ENCODE measurements at places on chromosomes 7 and 10.

DNA sequence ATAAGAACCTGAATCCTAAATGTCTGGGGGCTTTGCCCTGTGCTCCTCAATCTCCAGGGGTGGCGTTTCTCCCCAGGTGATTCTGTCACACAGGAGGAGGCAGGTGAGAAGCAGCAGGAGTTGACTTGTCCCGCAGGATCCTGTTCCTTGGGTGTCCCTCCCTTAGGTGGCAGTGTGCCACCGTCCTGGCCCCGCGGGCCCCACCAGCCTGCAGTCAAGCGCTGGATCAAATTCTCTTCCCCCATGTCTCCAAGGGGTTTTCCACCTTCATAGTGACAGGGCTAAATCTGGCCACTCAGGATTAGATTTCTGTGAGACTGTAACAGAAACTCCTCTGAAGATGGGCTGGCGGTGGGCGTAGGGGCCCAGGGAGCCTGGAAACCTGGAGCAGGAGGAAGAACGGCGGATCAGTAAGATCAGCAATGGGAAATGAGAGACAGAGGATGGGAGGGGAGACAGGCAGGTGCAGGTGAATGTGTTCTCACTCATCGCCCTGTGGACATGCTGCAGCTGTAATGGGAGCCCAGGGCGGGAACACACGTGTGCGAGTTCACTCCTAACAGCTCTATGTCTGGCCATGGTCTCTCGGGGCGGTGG lies 329.2 kb upstream of the COBL start:
- no peak for DNase-seq

DNA sequence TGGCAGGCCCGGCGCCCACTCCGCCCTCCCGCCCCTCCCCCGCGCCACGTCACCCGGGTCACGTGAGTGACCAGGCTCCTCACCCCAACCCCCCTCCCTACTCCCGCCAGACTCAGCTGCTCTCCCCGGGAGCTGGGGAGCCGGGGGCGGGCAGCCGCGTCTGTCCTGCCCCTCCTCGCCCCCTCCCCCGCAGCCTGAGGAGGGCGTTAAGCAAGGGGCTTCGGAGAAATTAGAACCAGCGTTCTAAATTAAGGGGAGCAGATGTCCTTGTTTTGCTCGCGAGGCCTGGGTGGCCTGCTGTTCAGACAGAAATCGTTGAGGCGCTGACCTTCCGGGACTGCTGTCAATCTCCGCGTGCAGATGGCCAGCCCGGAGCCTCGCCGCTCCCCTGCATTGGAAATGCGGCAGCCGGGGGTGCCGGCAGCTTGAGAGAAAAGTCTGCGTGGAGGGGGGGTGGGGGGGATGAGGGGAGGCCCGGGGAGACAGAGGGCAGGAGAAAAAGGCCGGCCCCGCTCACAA lies 102.2 kb upstream of the ZNF438 start:
- peak; percentile 58 for DNase-seq

- no peak for DNase-seq
Measured at GRCh38 chr10:28587270-28587969, 54.5 kb downstream of the WAC start.

- no peak for DNase-seq
Measured at GRCh38 chr7:6578114-6579084, 1.1 kb downstream of the ZDHHC4 start.

- no peak for DNase-seq
Measured at GRCh38 chr10:24826009-24826408, 102.3 kb upstream of the ARHGAP21 start.

GRCh38 chr10:75651417-75651816 lies 220.0 kb downstream of the LRMDA start:
- no peak for DNase-seq

DNA sequence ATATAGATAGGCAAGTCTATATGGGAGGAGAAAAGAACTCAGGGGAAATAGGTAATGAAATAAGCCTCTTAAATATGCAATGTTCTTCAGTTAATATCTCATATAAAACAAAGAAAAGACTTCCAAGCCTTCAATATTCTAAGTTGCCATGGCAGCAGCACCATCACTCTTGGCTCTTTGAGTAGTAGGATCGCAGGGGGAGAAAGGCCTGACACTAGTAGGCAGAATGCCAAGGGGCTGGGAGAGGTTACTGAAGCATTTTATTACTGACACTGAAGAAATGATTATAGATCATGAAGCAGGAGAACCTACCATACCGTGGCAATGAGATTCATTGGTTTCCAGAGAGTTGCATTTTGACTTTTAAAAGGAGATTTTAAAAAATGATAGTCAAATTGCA lies 193.9 kb downstream of the NXPH1 start:
- no peak for DNase-seq

GRCh38 chr10:81680359-81680758 lies 194.6 kb upstream of the NRG3 start:
- DNase-seq = no peak

GRCh38 chr10:70622981-70623844 lies 20.7 kb upstream of the PRF1 start:
- no peak for DNase-seq

DNA sequence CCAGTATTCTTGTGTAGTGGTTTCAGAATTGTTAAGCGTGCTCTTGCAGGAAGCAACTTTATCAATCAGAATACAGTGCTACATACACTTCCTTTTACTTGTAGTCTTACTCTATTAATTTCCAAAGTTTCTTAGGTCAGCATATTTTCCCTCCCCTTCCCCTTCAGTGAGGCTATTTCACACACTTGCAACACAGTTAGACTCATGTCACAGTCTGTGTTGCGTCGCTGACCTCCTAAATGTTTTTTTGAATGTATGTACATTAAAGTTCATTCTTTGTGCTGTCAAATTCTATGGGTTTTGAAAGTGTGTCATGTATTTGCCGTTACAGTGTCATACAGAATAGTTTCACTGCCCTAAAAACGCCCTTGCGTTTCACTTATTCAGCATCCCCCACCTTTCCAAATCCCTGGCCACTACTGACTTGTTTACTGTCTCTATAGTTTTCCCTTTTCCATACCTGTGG lies 5.4 kb upstream of the HKDC1 start:
- no peak for DNase-seq

- DNase-seq = no peak
Measured at GRCh38 chr10:69845574-69846292, 44.0 kb downstream of the COL13A1 start.

GRCh38 chr7:44065431-44066110 lies at the start of gene PGAM2:
Gene PGAM2 (minus strand): TSS chr7:44065567. CDS start chr7:44065529, 38 bp downstream.
- DNase-seq = no peak

- DNase-seq = no peak
Measured at GRCh38 chr7:133395551-133395950, 142.7 kb downstream of the EXOC4 start.
